ENCODE measurements at places on chromosomes 7 and 10. TPM values are rescaled to one million over a fixed set of nuclear protein-coding genes. Genes with fewer than 3 reads are reported as not detected.
A peak's percentile ranks its signal among the peaks of the same experiment; 100 is the strongest.

The ATP6V0A4 gene
- total RNA-seq: 0.06 TPM

The MEOX2 gene
- 0.06 TPM for total RNA-seq

GRCh38 chr10:46525177-46525823 is 31.2 kb downstream of the GPRIN2 start:
- DNase-seq: peak; percentile 70

DNA sequence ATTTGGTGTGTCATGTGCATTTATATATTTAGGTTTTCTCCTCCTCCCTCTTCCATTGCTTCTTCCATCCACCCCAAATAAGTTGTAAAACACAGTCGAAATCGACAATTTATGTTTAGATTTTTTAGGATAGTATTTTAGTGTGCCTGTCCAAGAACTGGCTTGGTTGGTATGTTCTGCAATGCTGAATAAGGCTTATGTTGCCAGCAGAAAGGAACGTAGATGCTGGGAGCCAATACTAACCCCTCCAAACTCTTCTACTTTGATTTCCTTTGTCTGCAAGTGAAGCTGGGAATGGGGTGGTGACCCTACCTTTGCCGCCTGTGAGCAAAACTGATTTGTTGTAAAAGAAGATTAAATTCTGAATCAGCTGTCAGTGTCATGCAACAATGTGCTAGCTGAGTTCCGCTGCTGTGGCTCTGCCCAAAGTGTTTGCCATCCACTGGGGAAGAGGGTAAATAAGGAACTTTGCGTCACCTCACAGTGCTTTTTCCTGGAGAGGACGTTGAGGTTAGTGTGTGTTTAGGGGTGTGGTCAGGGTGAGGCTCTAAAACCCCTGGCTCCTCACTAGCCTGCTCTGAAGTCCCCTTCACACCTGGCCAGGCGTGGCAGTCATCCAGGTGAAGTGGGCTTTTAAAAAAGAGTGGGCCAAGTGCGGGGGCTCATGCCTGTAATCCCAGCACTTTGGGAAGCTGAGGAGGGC is 44.4 kb downstream of the TACC2 start:
- DNase-seq: no peak

- DNase-seq: no peak
Observed at GRCh38 chr7:891805-892204, 15.5 kb downstream of the GET4 start.

- DNase-seq: no peak
Observed at GRCh38 chr7:37150180-37150579, 298.5 kb downstream of the ELMO1 start.

- DNase-seq: peak; percentile 12
Observed at GRCh38 chr10:46106410-46107255, 60.6 kb upstream of the MSMB start.

DNA sequence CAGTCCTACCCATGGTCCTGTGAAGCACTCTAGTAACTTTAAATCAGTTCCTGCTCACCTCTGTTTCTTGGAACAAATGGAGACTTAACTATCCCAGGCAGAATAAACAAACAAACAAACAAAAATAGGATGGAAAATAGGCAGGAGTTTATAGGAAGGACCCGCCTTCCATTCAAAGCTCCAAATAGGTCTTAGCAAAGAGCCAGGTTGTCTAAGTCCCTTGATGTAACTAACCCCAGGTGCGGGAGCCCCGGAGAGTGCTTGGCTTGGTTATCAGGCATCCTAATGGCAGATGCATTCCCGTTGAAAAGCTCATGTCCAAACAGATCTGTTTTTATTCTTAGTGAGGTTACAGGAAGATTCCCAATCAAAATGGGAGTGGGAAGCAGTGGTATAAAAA is 2.2 kb downstream of the IFIT2 start:
- no peak for DNase-seq

GRCh38 chr7:20596653-20597052 is 18.8 kb upstream of the ABCB5 start:
- DNase-seq: peak; percentile 81
